AG04450 (cell line): ENCODE measurements at places on chromosomes 13 and 19. TPM values are rescaled to one million over a fixed set of nuclear protein-coding genes. Genes with fewer than 3 reads are reported as not detected.

DNA sequence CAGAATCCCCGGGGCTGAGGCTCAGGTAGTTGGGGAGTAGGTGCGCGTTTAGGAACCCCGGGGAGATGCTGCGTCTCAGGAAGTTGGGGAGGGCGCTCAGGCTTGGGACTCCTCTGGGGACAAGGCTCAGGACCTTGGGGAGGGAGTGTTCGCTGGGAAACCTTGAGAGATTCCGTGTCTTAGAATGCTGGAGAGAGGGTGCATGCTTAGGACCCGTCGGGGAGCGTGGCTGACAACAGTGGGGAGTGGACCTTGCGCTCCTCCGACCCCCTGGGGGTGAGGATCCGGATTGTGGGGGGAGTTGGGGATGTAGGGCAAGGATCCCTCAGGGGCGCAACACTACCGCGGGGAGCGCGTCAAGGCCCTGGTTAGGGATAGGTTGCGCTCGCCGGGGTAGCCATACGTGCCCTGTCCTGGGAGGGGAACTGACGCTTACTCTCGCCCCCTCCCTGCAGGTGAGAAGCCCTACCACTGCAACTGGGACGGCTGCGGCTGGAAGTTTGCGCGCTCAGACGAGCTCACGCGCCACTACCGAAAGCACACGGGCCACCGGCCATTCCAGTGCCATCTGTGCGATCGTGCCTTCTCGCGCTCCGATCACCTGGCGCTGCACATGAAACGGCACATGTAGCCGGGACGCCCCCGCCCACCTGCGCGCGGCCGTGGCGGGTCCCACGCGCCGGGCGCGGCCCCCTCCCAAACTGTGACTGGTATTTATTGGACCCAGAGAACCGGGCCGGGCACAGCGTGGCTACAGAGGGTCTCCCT, 2.0 kb downstream of the KLF2 start:
- no peak for DNase-seq

GRCh38 chr19:49338691-49339300, 3.6 kb downstream of the CD37 start:
- DNase-seq, result no peak

DNA sequence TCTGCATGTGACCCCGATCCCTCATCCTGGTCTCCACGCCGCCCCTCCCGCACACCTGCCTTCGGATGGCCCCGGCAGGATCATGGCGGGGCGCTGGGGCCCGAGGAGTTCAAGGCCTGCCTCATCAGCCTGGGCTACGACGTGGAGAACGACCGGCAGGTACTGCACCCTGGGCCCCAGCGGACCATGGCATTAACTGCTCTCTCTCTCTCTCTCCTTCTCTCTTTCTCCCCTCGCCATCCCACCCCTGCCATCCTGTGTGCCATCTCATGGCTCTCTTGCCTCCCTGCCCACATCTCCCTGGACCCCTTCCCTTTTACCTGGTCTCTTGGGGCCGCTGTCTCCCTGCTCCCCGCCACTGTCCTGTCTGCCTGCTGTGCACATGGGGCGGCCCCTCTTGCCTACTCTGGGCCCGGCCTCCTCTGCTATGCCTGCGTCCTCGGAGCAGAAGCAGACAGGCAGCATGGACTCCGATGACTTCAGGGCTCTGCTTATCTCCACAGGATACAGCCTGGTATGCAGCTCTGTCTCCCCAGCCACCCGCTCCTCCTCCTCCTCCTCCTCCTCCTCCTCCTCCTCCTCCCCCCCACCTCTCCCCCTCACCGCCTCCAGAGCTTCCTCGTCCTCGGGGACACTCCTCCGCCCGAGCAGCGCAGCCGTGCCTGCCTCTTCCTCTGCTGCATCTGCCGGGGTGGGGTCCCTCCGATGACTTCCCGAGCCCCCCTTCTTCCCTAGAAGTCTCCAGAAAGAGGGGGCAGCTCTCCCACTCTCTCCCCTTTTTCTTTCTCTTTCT, 16.2 kb downstream of the CAPN12 start:
- no peak for DNase-seq

- no peak for DNase-seq
Measured at GRCh38 chr13:73231471-73231870, 172.7 kb downstream of the KLF5 start.

- no peak for DNase-seq
Measured at GRCh38 chr19:5694956-5695648, 5.0 kb downstream of the RPL36 start.

GRCh38 chr13:21805733-21806132, 134.9 kb downstream of the FGF9 start:
- no peak for DNase-seq

DNA sequence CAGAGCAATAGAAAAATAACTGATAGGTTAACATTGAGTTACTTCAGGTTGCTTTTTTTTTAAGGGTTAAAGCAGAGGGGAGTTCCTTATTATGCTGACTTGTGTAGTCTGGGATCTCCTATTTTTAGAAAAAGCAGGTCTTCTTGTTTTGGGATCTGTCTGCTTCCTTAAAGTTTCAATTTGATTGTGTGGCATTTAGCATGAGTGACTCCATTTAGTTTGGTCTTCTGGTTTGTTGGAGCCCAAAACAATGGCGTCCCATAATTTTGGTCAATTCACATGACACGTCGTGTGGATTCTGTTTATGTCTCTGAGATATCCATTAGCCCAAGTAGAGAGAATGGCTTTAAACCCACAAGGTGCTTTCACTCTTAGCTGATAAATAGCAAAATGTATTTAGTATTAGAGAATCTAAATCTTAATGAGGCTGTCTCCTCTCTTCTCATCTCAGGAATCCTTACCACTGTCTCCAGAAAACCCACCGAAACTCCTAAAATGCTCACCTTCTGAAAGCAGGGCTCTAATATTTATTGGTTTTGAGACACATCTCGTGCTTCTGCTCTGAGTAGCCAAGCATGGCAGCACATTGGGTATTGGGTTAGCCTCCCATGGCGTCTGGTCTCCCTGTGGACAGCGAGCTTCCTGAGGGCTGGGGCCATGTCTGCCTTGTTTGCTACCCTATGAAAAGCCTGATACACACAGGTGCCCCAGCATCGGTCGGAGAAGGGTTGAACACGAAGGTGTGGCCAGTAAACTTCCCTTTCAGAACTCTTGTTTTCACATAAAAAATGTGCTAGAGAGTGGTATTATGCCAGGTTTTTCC, 67.2 kb upstream of the GPR183 start:
- DNase-seq, result no peak

GRCh38 chr13:113630804-113631203, 27.2 kb downstream of the ATP4B start:
- no peak for DNase-seq

GRCh38 chr13:110233951-110234280, 73.0 kb downstream of the COL4A1 start:
- no peak for DNase-seq

OBI1 gene
- 9.4 and 13.6 TPM in 2 replicates for polyA plus RNA-seq

CNN1 gene
- 99.6 and 108 TPM in 2 replicates for polyA plus RNA-seq

WASF3 gene
- polyA plus RNA-seq, result 8.3 and 11.3 TPM in 2 replicates

GSX1 gene
- polyA plus RNA-seq, result not detected in 2 replicates

TTC9B gene
- not detected in 2 replicates for polyA plus RNA-seq

PSG1 gene
- polyA plus RNA-seq, result 2.1 and 2.4 TPM in 2 replicates

PRSS57 gene
- not detected in 2 replicates for polyA plus RNA-seq
